ENCODE measurements at places on chromosomes 13 and 19. TPM values are rescaled to one million over a fixed set of nuclear protein-coding genes. Genes with fewer than 3 reads are reported as not detected.

Gene PPM1N
- polyA plus RNA-seq: not detected

Gene SLC10A2
- polyA plus RNA-seq: 0.72 TPM

Gene CASP14
- polyA plus RNA-seq: not detected

Gene CACNG7
- 0.50 TPM for polyA plus RNA-seq

Gene CERS4
- polyA plus RNA-seq: 41.4 TPM

Gene PPP1R12C
- 64.3 TPM for polyA plus RNA-seq

Gene SLC25A41
- polyA plus RNA-seq: 0.25 TPM

Gene DACT3
- polyA plus RNA-seq: 25.5 TPM

Gene CERS1
- polyA plus RNA-seq: 5.6 TPM

Gene WASF3
- 53.2 TPM for polyA plus RNA-seq

Gene UBE2L5
- 0.46 TPM for polyA plus RNA-seq

Gene ACP5
- polyA plus RNA-seq: 17.2 TPM

GRCh38 chr13:112868308-112868707 is 100.7 kb upstream of the MCF2L start:
- no peak for DNase-seq

DNA sequence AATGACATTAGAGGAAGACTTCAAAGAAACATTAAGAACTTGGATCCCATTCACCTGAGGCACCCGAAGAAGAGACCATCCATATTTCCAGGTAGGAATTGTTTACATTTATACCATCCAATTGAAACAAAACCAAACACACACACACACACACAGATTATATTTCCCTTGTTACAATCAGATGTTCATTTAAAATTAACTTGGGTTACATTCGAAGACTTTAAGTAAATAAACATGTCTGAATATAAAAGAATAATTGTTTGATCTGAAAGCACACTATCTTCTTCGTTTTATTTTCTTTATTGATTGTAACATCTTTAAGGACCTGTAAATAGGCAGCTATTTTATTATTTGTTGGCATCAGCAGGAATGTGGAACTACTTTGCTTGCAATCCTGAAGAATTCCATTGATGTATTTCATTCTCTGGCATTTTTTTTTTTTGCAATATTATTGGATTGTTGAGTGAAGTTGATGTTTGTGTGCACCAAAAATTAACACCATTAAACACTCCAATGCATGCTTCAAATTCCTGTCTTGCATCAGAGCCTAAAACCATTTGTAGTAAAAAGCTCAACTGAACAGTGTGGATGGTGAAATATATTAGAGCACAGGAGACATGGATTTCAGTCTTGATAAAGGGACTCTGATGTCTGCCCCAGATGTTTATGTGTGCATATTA is 85.3 kb upstream of the FRY start:
- DNase-seq: no peak

- DNase-seq: no peak
Observed at GRCh38 chr19:13207237-13207845, 57.1 kb downstream of the IER2 start.

- no peak for DNase-seq
Observed at GRCh38 chr19:32404213-32404932, 1.2 kb upstream of the DPY19L3 start.

GRCh38 chr19:7845390-7846154 is 15.6 kb downstream of the EVI5L start:
- no peak for DNase-seq

GRCh38 chr13:23434491-23434890 is 989 bp upstream of the SACS start:
- no peak for DNase-seq

- no peak for DNase-seq
Observed at GRCh38 chr13:110525328-110526319, 35.9 kb downstream of the RAB20 start.

GRCh38 chr13:23609874-23610576 is 39.8 kb downstream of the TNFRSF19 start:
- DNase-seq: no peak

GRCh38 chr19:33362508-33363228 is 10.8 kb upstream of the CEBPG start:
- DNase-seq: no peak

DNA sequence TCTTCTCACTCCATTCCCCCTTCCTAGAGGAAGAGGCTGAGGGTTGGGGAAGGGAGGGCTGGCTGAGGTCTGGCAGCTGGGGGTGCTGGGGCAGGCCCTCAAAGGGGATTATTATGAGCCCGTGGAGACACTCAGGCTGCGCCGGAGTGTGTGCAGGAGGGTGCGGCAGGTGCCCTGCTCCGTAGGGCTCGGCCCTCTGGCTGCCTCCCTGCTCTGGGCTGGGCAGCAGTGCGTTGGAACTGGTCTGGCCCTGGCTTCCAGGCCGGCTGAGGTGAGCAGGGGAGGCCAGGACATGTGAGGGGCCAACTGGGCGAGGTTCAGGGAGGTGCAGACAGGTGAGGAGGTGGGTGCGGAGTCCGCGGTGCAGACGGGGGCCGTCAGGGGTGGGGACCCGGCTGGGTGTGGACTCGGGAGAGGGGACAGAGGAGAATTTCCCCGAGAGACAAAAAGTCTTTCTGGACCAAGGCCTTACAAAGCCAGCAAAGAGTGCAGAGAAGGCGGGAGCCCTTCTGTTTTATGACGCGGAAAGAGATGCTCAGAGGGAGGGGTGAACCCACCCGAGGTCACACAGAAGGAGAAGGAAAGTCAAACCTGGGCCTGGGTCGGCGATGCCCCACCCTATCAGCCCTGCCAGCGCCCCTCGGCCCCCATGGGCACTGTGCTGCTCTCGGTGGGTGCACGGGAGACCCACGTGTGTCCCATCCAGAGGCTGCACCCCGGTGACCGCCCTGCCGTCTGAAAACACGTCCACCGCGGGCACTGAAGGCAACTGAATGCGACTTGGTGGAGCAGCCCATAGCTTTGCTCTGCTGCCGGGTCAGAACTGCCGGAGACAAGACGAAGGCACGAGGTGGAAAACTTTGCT is 31.0 kb downstream of the PIP5K1C start:
- DNase-seq: no peak

- DNase-seq: no peak
Observed at GRCh38 chr19:9149997-9150396, 9.8 kb downstream of the ZNF317 start.

GRCh38 chr19:38078302-38078930 is 145.6 kb downstream of the DPF1 start:
- no peak for DNase-seq

DNA sequence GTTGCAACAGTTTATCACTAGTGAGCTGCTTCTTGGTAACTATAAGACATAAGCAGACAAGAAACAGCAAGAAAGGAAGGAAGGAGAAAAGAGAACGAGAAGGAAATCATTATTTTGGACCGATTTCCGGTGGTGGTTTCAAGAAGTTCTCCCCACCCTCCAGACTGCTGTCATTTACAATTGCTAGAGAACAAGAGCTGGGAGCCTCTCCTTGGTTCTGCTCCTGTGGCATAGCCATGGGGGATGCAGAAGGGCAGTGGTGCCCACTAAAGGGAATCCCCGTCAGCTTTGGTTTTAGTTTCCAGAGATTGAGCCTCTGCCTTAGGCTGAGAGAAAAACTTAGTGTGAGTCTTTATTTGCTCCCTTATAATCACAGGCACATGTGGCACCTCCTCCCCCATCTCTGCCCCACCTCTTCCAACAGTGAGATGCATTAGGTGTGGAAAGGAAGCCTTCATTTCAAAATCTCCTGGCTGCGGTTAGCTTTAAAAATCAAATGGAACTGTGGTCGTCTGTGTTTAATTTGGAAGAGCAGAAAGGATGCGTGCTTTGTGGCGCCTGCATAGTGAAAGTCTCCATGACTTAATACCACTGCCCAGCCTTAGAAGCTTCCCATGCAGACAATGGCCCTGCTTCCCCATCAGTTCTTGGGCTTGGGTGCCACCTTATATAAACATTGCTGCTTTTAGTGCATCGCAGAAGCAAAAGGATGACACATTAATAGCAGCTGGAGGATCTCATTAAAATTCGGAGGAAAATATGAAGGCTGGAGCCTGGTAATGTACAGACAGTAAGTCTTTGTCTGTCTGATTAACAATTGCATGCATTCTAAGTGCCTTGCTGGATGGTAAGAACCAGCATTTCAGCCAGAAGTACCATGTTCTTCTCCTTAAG is 25.0 kb downstream of the LRCH1 start:
- no peak for DNase-seq

- no peak for DNase-seq
Observed at GRCh38 chr13:84812789-84813188, 930.5 kb upstream of the SLITRK1 start.

- no peak for DNase-seq
Observed at GRCh38 chr13:101511161-101511560, 58.7 kb downstream of the ITGBL1 start.

GRCh38 chr19:18418483-18419194 is 559 bp upstream of the SSBP4 start:
- DNase-seq: no peak

GRCh38 chr19:49229416-49229815 is 71.8 kb downstream of the TRPM4 start:
- no peak for DNase-seq

DNA sequence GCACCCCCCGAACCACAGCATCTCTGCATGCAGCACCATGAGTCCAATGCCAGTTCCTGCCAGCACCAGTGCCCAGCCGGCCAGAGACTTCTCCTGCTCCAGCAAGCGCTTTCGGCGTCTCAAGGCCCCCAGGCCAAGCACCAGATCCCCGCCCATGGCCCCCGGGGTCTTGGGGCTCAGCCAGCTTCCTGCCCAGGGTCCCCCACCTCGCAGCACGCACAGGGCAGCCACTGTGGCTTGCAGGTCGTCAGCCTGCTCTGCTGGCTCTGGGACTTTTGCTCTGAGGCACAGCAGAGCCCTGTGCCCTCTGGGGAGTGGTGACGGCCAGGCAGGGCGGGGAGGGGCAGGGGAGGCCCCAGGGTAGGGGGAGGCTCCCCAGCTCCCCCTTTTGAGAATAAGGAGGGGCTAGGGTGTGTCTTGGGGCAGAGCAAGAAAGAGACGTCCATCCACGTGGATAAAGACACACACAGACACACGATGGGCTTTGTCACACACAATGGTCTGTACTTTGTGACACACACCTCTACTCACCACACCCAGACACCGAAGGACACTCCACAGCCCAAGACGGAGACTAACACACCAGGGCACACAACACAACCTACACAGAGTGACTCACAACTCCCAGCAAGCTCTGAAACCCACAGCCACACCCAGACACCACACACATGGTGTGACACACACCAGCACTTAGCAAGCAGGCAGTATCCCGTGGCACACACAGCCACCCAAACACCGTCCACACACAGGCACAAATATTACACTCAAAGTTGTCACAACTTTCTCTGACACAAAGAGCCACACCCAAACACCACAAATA is at the start of gene KCNN4:
TSS of gene KCNN4 (minus strand) at position 268 of the 820 bp plus-strand sequence. CDS start at position 156, 112 bp downstream.
- DNase-seq: no peak

DNA sequence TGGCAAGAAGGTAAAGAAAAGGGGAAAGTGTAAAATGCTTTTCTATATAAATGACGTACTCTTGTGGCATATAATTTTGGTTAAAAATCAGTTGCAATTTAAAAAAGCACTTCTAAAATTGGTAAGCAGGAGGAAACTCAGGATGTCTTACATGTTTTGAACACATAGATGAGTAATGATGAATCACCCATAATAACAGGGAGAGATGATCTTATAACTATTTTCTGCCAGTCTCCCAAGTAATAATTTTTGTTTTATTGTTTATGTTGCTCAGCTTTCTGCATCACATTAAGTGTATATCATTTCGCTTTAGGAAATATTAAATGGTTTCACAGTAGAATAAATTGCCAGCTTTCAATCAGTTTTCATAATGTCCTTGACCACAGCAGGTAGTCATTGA is 1430.7 kb upstream of the PCDH20 start:
- DNase-seq: no peak

GRCh38 chr13:59829690-59830089 is 334.0 kb downstream of the DIAPH3 start:
- DNase-seq: no peak

- DNase-seq: peak; percentile 19
Observed at GRCh38 chr19:12034198-12034597, 1.3 kb downstream of the ZNF433 start.

DNA sequence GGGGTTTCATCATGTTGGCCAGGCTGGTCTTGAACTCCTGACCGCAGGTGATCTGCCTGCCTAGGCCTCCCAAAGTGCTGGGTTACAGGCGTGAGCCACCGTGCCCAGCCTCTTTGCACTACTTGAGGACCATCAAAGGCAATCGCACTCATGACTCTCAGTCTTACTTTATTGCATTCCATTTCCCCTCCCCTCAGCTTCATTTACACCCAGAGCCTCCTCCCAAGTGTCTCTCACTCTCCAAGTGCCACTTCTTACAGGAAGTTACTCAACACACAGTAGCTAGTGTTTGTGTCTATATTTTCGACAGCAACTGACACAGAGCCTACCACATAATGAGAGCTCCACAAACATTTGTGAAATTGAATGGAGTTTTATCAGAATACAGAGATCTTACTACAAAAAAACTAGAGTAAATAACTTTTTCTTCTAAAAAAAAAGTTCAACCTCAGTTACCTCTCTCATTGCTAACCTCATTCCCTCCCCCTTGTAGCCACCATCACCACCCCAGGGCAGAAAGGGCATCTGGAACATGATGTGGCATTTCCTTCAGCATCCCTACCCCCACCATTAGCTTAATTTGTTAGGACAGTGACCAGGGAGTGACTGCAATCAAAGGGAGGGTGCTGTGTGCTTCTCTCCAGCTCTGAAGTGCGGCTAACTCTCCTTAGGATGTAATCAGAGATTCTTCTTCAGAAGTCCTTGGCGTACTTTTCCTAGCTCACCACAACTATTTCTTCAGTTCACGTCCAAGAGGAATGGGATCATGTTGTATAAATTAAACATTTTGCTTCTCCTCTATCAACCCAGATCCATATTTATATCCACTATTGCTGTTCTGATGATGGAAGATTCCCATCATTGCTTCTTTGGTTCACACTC is 17.0 kb upstream of the RUBCNL start:
- DNase-seq: no peak

DNA sequence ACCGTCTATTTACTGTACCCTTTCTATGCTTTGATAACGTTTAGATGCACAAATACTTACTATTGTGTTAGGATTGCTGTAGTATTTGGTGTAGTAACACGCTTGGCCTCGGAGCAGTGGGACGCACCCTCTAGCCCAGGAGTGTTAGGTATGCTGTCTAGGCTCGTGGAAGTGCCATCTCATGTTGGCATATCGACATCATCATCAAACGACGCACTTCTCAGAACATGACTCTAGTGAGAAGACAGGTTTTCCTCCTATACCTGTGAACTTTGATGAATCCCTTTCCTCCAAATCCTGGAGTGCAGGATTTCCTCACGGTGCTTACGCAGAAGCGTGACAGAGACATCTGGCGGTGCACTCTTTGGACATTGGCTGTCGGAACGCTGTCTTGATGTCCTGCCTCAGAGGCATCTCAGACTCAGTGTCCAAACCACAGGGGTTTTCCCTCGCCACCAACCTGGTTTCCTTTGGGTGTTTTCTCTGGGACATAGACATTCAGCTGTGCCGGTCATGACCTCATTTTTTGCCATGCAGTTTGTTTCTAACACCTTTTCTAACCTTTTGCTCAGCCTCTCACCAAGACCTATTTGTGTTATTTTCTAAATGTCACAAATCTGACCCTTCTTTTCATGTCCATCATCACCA is 6.3 kb downstream of the SNRNP70 start:
- DNase-seq: no peak

GRCh38 chr19:45595814-45596213 is 6.2 kb downstream of the GPR4 start:
- no peak for DNase-seq
